ENCODE measurements at places on chromosomes 11 and 22.

DNA sequence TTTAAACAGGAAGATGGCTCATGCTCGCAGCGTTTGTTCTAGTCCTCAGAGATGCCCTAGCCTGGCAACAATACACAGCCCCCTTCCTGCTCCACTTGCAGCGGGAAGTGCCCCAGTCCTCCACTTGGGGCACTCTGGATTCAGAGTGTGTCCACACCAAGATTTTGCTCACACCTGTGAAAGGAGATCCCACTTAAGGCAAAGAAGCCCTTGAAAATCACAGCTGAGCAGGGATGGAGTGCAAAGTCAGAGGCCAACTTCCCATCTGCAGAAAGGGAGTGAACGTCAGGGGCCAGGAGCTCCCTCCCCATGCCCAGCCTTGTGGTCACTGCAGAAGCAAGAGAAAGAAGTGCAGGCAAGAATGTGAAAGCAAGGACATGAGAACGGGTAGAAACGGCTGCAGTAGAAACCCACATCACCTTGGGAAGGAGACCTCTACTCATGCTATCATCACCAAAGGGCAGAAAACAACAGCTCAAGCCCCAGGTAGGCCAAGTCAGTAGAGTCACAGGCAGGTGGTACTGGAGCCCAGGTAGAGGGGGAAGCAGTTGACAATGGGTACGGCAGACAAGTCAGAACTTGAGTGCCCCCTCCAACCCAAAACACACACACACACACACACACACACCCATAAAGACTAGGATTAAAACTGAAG, 157.4 kb downstream of the BUD13 start:
- DNase-seq = no peak

- no peak for DNase-seq
Observed at GRCh38 chr11:117929142-117929915, at the start of gene TMPRSS13. TSS of gene TMPRSS13 (minus strand) at chr11:117929402. CDS start at chr11:117929307, 95 bp downstream.

GRCh38 chr22:26922806-26923205, 265.4 kb downstream of the MIAT start:
- no peak for DNase-seq

GRCh38 chr11:57322256-57323166, 2.2 kb downstream of the TNKS1BP1 start:
- peak; percentile 59 for DNase-seq

DNA sequence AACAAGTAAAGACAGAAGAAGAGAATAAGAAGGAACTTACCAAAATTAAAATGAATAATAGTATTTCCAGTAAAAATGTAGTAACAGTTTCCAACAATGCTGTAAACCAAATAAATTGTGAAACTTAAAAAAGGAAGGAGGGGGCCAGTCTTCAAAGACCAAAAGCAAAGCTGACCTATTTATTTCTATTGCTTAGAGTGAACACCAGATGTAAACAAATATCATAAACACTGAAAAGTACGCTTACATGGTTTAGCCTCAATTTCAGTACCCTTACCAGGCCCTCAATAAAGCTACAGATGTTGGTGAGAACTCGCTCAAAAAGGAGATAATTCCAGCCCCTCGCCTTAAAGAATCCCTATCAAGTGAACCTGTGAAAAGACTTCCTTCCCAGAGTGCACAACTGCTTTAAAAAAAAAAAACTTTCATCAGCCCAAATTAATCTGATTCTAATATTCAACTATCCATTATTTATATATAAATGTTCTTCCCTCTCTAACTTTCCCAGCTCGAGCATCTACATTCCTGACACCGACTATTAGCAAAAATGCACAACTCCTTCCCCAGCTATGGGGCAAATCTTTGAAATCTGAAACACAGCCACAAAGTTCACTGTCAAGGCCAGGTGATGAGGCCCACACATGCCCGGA, 2.4 kb downstream of the PHF21A start:
- no peak for DNase-seq

DNA sequence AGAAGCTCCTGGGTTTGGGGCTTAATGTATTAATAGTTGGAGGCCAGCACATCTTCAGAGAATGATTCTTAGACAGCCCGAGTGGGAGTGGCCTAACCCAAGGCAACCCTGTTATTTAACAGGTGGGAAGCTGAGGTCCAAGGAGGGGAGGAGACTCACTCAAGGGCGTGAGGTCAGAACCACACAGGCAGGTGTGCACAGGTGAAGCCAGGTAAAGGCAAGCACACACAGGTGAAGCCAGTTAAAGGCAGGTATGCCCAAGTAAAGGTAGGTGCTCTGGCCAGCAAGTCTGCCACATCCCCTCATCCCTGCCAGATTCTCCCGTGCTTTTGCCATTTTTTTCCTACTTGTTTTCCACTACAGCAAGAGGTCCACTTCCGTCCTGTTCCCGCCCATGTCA, 2.9 kb upstream of the SHANK2 start:
- no peak for DNase-seq

- no peak for DNase-seq
Observed at GRCh38 chr11:57500926-57501325, 14.6 kb downstream of the SLC43A1 start.

GRCh38 chr11:116948391-116948790, 111.0 kb upstream of the APOA1 start:
- no peak for DNase-seq

DNA sequence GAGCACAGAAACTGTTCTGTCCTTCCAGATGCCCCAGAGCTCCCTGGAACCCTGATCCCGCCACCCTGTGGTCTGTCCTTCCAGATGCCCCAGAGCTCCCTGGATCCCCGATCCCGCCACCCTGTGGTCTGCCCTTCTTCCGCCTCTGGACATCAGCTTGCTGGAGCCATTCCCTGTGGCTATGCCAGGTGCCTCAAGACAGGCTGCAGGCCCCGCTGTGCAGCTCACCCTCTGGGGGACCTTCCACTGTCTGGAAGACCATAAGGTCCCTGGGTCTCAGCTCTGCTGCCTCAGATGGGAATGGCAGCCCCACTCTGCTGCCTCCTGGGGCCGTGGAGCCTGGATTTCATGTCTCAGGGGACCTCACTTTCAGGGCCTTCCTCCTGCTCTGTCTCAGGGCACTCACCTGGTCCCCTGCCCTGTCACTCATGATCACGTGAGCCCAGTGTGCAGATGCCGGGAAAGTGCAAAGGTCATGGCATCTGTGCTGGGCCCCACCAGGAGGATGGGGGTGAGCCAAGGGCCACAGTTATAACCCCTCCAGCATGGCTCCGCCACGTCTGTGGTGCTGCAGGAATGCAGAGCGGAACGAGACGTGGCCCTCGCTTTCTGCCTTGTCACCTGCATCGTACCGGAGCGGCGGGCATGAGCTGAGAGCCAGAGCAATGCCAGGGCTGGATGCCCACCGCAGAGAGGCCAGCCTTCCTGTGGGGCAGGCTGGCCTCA, 1520.7 kb downstream of the BRD1 start:
- DNase-seq = no peak

- no peak for DNase-seq
Observed at GRCh38 chr11:90774727-90775566, 552.1 kb upstream of the CHORDC1 start.

GRCh38 chr11:46332568-46333393, 14.5 kb upstream of the DGKZ start:
- peak; percentile 46 for DNase-seq

- no peak for DNase-seq
Observed at GRCh38 chr11:102587722-102588121, 37.4 kb downstream of the MMP20 start.

DNA sequence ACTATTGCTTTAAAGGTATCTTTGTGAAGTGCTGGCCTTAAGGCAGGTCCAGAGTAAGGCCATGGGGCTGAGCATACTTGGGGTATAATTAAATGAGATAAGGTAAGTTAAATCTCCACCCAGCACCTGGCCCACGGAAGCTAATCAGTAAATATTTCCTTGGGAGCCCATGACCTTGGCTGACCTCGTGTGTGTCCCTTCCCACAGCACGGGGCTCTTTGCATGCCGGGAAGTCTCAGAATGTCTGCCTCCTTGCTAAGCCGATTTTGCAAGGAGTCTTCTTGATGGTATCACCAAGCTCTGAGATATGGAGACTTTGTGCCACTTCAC, 46.5 kb downstream of the ADM start:
- DNase-seq = no peak

- DNase-seq = no peak
Observed at GRCh38 chr11:72676861-72677341, 2.7 kb upstream of the PDE2A start.

- no peak for DNase-seq
Observed at GRCh38 chr11:103648670-103649400, 387.6 kb upstream of the DDI1 start.

- DNase-seq = no peak
Observed at GRCh38 chr11:36091256-36091811, 147.5 kb downstream of the LDLRAD3 start.

- DNase-seq = no peak
Observed at GRCh38 chr11:34034053-34034452, 17.5 kb upstream of the CAPRIN1 start.

GRCh38 chr22:46008836-46009596, 32.1 kb upstream of the WNT7B start:
- no peak for DNase-seq

DNA sequence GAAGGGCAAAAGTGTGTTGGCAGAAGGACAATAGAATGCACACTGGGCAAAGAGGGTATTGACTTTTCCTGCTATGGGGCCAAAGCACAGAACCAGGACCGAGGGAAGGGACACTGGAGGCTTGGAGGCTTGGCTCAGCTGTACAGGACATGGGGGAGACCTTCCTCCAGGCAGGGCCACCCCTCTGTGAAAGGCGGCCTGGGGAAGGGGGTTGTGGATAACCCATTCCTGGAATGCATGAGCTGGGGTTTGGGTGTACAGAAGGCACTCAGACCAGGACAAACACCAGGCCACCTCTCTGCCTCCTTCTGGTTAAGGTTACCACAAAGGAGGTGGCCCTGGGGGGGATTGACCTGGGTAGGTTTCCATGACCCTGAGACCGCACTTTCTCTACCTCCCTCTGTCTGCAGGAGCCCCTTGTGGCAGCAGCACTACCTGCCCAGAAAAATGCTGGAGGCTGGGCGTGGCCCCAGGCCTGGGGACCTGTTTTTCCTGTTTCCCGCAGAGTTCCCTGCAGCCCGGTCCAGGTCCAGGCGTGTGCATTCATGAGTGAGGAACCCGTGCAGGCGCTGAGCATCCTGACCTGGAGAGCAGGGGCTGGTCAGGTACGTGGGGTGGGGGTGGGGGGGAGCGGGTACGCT, 9.6 kb downstream of the P2RY2 start:
- DNase-seq = no peak

DNA sequence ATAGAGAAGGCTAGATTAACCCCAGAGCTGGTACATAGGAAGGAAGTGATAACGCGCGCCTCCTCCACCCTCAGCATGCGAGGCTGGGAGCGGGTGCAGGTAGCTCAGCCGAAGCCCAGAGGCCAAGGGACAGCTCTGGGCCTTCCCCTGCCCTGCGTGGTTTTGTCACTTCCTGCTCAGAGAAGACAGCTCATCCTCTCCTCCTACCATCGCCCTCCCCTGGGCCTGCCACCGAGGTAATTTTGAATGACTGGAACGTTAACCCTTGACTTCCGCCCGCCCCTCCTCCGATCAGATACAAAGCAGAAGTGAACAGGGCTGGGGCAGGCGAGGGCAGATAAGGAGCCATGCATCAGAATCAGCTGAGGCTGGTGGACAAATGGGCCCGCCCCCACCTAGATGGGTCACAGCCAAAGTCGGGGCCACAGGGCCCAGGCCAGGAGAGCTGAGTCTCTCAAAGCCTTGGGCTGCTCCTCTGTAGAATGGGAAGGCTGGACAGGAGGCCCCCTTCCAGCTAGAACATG, 1.6 kb downstream of the RAC2 start:
- no peak for DNase-seq

All from brain (organoid and tissue), 16 donors.